Activated gamma-delta T cell treated with Interleukin-2 at 50 U/mL for 16 hours (primary cell): ENCODE measurements at places on chromosomes 3 and 15.
A peak's percentile ranks its signal among the peaks of the same experiment; 100 is the strongest.

- DNase-seq, result no peak
Measured at GRCh38 chr3:127792541-127793292, 29.6 kb downstream of the MGLL start.

DNA sequence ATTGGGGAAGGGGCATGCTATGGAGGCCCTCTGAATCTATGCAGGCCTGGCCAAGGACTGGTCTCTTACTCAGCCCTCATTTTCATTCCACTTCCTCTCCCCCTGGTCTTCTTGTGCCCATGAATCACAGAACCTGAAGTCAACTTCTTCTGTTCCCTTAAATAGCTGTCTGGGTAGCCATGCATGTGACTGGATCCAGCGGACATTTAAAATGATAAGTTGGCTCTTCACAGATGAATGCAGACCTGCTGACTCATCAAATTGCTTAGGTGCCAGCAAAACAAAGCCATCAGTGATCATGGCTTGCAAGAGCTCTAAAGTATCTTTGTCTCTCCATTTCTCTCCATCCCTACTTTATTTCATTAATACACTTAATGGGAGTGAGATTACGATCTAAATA lies 90.1 kb upstream of the CADPS start:
- DNase-seq, result no peak

DNA sequence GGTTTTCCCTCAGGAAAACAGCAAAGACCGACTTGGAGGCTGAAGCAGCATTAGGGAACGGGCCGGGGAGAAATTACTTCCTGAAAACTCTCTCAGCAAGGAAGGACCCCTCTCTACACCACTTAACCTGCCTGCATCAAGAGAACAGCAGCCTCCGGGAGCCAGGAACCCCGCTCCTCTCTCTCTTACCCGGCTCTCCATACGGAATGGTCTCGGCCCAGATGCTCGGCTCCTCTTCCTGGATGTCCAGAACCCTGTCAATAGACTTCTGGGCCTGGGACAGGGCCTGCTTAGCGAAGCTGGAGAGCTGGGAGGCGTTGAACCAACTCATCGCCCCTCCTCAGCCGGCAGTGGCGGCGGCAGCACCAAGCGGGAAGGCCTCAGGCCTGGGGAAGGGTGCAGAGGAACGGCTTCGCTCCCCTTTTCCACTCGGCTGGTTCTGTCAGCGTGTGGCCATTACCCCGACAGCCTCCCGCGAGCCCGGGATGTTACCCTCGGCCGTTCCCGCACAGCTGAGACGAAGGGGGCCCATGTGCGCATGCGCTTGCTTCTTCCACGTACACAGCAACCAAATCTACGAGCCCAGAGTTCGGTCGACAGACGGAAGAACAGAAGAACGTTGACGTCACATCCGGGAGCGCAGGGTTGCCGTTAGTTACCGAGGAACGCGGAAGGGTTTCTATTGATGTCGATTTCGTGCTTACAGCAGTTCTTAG lies at the start of gene TMF1:
Gene TMF1 (minus strand): TSS at position 578 of the 716 bp plus-strand sequence. CDS start 247 bp downstream, at position 331.
- peak; percentile 98 for DNase-seq

- no peak for DNase-seq
Measured at GRCh38 chr3:78349571-78349970, 1309.7 kb downstream of the ROBO2 start.

GRCh38 chr3:111151438-111151837 lies 79.8 kb downstream of the NECTIN3 start:
- no peak for DNase-seq

DNA sequence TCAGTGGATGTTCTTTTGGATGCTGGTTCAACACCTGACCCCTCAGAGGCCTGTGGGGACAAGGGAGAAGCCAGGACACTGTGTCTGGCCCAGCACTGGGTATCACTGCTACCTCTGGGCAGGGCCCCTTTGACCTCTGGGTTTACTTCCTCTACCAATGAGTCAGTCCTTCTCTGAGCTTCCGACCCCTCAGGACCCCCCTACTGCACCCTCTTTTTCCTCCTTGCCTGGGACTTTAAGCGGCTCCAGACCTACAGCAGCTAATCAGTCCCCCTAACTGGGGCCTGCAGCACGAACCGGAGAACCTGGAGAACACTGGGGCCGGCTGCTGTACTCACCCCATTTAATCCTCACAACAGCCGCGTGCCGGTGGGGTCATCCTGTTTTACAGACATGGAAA lies 3.8 kb downstream of the CHST14 start:
- no peak for DNase-seq

- DNase-seq, result no peak
Measured at GRCh38 chr3:128665362-128666021, 14.9 kb upstream of the RPN1 start.
